ENCODE measurements at places on chromosomes 6 and 20.

DNA sequence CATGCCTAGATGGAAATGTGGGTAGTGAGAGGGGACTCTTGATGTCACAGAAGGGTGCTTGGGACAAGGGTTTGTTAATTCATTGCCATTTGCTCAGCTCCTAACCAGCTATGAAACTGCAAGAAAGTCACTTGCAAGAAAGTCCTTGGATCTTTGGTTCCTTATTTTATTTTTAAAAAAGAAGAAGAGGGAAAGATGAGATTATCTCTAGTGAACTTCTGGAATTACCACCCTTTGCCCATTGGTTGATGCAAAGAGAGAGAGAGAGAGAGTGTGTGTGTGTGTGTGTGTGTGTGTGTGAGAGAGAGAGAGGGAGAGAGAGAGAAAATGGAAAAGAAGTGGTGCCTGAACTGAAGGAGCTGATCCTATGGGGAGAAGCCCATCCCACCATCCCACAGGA lies 4.6 kb upstream of the SFT2D1 start:
- DNase-seq: no peak

- DNase-seq: no peak
Measured at GRCh38 chr6:121435444-121436069, at the start of gene GJA1. GJA1 (plus strand) TSS chr6:121435646; CDS start chr6:121446848, 11,202 bp downstream.

DNA sequence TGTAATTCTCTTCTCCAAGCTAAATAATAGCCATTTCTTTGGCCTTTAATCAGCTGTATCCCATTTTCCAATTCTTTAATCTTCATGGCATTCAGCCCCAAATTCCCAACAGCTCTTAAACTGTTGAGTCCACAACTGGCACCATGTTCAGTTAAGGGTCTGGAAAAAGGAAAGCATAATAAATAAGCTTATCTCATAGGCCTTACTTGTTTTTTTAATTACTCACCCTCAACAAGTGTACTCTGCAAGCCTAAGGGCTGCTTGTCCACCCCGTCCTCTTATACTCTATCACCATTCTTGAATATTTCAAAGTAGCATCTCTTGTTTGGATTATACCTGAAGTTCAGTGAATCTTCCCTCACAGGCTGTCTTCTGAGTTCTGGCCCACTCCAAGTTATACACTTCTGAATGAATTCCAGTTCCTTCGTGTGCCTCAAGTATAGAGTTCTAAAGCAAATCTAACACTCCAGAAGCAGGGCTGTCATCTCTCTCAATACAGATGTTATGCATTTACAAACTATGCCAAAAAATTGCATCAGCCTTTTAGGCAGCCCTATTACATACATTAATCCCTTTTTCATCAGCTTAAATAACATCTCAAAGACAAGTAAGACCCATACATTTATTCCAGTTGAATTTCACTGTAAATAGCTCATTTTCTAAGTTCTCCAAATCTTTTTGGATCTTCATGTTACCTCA lies 98.7 kb downstream of the COL21A1 start:
- no peak for DNase-seq

GRCh38 chr6:1096967-1097765 lies 214.7 kb upstream of the FOXQ1 start:
- no peak for DNase-seq

- no peak for DNase-seq
Measured at GRCh38 chr6:41040940-41041536, 1.2 kb upstream of the TSPO2 start.

GRCh38 chr6:39923861-39924260 lies 10.4 kb downstream of the MOCS1 start:
- no peak for DNase-seq

- no peak for DNase-seq
Measured at GRCh38 chr20:38326309-38326708, 20.0 kb upstream of the LBP start.

- DNase-seq: no peak
Measured at GRCh38 chr6:48169635-48170034, 58.6 kb upstream of the PTCHD4 start.

GRCh38 chr6:30913721-30914075 lies 340 bp upstream of the VARS2 start:
- DNase-seq: no peak

DNA sequence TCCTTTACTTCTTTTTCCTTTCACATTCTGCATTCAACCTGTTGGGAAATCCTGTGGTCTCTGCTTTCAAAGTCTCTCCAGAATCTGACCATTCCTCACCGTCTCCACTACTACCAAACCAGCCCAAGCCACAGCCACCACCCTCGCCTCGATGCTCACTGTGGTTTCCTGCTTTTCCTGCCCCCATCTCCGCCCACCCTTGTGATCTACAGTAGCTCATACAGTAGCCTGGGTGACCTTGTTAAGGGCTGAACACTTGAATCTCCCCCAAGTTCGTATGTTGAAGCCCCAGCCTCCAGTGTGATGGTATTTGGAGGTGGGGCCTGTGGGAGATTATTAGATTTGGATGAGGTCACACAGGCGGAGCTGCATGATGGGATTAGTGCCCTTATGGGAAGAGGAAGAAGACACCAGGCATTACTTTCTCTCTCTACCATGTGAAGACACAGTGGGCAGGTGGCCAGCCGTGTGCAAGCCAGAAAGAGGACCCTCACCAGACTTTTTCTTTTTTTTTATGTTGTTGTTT lies 189.0 kb upstream of the UST start:
- no peak for DNase-seq

DNA sequence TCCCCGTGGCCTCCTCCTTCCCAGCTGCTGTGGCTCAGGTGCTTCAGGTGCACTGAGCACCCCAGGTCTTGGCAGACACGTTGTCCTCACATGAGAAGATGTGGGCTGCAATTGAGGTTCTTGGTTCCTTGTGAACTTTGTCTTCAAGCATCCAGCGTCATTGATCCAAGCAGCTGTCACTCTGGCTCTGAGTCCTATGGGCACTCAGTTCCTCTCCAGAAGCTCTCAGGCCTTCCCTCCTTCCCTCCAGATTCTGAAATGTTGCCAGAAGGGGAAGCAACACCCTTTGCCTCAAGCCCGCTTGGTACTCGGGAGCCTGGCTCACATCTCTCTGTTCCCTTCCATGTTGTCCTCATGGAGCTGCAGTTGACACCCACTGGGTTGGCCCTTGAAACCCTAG lies 8.4 kb upstream of the MRGBP start:
- DNase-seq: no peak

- DNase-seq: no peak
Measured at GRCh38 chr20:40954521-40955165, 74.0 kb upstream of the TOP1 start.

DNA sequence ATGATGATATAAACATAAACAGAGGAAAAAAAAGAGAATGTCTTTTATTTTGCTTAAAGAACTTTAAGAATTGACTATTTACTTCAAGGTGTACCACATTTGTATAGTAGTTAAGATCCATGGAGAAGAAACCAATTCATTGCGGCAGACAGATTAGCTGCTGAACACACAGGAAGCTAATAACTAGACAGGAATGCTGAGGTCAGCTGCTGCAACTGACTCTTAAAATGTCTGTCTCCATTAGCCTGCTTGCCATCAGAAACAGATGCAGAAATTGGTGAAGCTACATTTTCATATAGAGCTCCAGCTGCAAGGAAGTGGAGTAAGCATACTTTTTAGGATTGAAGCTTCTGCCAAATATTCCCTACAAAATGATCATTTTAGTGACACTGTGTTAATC lies 939.5 kb downstream of the EPHA7 start:
- DNase-seq: no peak

GRCh38 chr6:134357022-134357487 lies 39.1 kb upstream of the SGK1 start:
- no peak for DNase-seq

DNA sequence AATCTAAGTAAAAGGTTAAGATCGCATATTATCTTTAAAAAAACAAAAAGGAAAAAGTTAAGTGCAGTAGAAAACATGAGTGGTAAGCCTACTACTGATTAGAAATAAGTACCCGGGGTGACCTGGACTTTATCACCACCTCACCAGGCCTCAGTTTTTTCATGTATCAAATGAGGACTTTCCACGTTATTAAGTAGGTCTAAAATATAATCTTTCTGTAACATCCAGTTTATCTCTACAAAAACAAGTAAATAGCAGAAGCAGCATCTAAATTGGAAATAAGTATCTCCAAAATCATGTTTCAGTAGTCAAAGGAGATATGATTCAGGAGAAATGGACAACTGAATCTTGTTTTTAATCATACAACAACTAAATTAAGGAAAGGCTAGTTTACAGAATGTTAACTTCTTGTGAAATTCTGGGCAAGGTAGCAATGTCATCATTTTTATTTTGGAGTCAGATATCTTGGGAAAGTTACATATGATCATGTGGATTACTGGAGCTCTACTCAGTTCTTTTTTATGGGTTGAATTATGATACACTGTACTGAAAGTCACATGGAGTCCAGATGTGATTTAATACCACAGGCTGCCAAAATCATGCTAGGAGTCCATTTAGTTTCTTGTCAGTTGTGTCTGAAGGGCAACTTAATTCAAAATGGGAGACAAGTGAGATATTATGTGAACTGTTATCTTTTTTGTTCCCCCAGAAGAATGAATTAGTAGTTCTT lies 114.7 kb upstream of the PRL start:
- DNase-seq: no peak

GRCh38 chr20:11459090-11459890 lies 458.4 kb upstream of the BTBD3 start:
- no peak for DNase-seq

GRCh38 chr6:101294051-101294638 lies 99.4 kb upstream of the GRIK2 start:
- DNase-seq: no peak

- DNase-seq: no peak
Measured at GRCh38 chr20:61898405-61898804, 167.3 kb downstream of the TAF4 start.

DNA sequence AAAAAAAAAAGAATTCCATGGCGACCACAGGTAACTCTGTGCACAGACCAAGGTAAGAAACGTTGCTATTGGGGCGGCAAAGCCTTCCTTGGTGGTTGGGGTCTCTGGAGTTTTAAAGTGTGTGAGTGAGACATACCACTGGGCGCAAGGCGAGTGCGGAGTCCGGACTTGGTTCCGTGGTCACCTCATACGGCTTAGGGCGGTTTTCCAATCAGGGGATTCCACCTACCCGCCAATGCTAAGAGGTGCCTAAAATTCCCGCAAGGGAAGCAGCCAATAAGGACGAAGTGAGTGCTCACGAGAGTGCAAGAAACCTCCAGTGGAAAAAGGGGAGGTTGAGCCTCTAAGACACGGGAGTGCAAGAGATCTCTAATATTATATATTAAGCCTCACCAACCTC lies 68.6 kb upstream of the PRSS16 start:
- no peak for DNase-seq

DNA sequence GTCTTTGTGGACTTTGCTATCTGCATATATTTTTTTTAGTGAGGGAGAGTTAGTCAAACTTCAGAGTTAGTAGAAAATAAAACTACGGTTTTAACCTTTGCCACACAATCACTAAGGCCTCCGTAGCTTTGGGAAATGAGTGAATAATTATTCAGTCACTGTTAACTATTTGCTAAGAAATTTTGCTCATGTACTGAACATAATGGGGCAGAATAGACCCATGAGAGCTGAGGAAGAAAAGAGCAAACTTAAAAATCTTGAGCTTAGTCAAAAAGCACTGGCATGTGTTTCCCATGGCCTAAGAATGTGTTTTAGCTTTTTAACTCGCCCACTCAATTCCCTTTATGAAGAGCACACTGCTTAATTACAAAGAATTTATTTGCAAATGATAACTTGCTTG lies 60.4 kb upstream of the SUPT3H start:
- DNase-seq: no peak

GRCh38 chr6:23111984-23112383 lies 542.6 kb downstream of the HDGFL1 start:
- DNase-seq: no peak

DNA sequence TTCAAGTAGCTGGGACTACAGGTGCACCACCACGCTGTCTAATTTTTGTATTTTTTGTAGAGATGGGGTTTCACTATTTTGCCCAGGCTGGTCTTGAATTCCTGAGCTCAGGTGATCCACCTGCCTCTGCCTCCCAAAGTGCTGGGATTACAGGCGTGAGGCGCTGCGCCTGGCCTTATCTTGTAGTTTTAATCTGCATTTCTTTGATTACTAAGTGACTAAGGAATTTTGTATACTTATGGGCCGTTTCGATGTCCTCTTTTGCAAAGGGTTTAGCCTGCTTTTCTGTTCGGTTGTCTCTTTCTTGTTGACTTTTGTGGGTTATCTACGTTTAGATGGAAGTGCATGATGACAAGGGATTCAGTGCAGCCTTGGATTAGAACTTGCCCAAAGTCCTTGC lies 500.6 kb downstream of the QKI start:
- no peak for DNase-seq

DNA sequence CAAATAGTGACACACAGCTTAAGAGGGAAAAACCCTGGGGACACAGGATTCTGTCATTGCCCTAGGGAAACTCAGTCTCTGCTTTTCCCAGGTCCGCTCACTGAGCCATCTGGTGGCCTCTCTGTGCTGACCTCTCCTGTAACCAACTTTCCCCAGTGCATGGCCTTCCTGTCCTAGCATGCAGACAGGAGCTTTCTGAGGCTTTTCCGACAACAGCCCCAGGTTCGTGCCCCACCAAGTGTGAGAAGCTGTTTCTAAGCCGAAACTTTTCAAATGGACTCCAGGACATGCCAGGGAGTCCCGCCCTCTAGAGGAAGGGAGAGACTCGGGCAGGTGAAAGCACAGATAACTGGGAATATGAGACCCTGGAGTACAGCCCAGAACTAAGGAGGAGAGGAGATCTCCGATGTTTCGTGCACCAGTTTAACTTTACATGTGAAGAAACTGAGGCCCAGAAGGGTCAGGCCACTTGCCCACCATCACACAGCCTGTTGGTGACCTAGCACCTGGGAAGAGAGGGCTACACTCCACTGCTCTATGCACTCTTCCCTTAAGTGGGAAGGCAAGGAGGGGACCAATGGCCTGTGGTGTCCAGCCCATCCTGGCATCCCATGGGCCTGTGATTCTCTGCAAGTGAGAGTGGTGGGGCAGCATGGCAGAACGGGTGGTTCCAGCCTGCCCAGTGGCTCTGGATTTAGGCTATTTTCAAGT lies 46.2 kb downstream of the RPP40 start:
- no peak for DNase-seq

DNA sequence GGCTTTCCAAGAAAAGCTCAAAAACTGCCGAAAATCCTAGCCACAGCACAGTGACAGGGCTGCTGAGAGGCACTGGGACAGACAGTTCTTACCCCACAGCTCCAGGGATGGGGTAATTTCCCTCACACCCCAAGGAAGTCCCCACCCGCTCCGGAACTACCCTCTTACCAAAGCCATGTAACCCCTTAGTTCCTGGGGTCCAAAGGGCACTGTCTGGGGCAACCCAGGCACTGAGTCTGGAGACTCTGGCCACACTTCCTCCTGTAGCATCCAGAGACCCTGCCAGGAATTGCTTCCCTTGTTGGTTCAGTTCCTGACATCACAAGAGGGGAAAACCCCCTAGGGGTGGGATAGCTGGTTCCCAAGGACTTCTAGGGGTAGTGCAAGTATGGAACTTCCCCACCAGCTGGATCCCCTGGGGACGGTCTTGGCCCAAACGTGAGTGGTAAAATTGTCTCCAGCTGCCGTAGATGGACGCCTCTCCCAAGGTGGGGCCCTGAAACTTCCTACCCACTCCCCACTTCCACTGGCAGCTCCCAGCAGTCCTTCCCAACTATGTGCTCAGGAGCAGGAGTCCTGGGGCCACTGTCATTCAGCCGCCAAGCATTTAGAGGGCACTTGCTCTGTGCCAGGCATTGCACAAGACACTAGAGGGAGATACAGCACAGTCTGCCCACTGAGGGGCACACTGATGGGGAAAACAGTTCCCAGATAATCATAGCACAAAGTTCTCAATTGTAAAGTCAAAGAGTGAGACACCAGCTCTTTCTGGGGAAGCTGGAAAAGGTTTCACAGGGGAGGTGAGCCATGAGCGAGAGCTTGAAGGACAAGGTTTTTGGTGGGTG lies 17.2 kb upstream of the HCK start:
- DNase-seq: no peak

- DNase-seq: no peak
Measured at GRCh38 chr6:145502416-145502815, 232.9 kb downstream of the EPM2A start.

All from stimulated activated CD8-positive, alpha-beta memory T cell treated with anti-CD3 and anti-CD28 coated beads, Interleukin-4, amount 100 ng/mL, for 1 hour (primary cell).